ENCODE measurements at places on chromosomes 11 and 22. TPM values are rescaled to one million over a fixed set of nuclear protein-coding genes. Genes with fewer than 3 reads are reported as not detected.

- no peak for DNase-seq
Measured at GRCh38 chr11:36153551-36153950, 135.7 kb downstream of the COMMD9 start.

GRCh38 chr11:69475866-69476471, 5.5 kb upstream of the LINC01488 start:
- no peak for DNase-seq

- DNase-seq = no peak
Measured at GRCh38 chr22:46609175-46609690, 11.0 kb upstream of the GRAMD4 start.

GRCh38 chr11:12083380-12083779, 27.0 kb upstream of the MICAL2 start:
- DNase-seq = no peak

The POTEH gene
- total RNA-seq = not detected

The OOSP2 gene
- not detected for total RNA-seq

DNA sequence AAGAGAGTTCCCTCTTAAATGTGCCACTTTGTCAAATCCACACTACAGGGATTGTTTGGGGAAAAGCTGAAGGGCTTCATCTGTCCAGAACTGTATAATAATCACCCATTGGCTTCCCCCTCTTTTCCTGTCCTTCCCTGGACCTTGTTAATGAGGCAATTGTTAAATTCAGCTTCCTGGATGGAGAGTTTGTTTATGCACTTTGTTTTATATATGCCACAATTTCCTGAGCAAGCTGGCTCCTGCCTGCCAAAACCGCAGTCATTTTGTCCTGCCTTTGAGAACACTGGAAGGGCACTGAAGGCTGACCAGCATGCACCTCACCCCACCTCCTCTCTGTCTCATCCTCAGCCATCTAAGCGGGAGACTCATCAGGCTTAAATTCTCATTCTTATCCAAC, 86.2 kb downstream of the MSANTD4 start:
- DNase-seq = peak; percentile 85

DNA sequence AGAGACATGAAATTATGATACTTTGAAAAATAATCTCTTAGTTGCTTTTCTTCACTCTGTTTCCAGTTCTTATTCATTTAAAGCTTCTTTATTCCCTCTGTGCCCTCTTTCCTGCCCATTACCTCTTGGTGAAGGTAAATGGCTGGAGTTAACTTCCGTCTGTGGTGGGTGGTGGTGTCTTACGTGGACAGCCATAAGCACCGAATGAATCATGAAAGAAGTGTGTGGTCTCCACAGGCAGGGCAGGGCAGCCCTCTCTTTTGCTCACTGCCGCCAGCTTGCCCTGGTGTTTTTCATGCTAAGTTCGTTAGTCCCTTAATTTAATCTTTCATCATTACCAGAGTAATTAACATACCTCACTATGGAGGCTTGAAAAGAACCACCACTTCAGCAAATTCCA, 98.7 kb upstream of the SORL1-AS1 start:
- no peak for DNase-seq

DNA sequence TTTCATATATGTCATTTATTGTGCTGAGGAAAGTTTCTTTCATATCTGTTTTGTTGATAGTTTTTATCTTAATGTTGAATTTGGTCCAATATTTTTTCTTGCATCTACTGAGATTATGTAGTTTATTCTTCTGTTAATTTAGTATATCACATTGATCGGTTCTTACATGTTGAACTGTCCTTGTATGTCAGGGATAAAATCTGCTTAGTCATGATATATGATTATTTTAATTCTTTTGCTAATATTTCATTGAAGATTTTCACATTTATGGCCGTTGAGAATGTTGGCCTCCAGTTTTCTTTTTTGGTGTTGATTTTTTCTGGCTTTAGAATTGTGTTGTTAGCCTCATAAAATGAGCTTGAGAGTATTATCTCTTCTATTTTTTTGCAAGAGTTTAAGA, 31.2 kb upstream of the CHORDC1 start:
- no peak for DNase-seq

The HIKESHI gene
- 85.1 TPM for total RNA-seq

- peak; percentile 35 for DNase-seq
Measured at GRCh38 chr11:33329705-33330329, 72.6 kb downstream of the HIPK3 start.

- DNase-seq = no peak
Measured at GRCh38 chr11:103050351-103050750, 41.6 kb downstream of the DCUN1D5 start.

The CPT1B gene
- 9.9 TPM for total RNA-seq

The IGSF22 gene
- not detected for total RNA-seq

GRCh38 chr11:34476849-34477248, 36.7 kb downstream of the ELF5 start:
- DNase-seq = peak; percentile 28

The SLC36A4 gene
- 3.1 TPM for total RNA-seq

The RCOR2 gene
- total RNA-seq = 0.03 TPM

DNA sequence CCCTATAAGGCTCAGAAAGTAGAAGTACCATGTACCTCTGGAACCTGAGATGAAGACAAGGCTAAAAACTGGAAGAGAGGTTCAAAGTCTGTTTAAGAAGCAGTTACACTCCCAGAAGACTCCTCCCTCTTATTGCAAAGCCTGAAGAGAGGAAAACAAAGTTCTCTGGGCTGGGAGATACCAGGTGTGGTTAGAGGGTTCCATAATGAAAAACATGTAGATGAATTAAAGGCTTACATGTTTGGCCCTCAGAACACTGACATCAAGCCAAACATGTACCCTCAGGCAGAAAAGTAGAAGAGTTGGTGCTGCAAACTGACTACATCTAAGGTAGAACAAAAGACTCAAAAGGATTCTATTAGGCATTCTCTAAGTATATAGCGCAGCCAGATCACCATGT, 205.3 kb downstream of the TTC28 start:
- no peak for DNase-seq

- no peak for DNase-seq
Measured at GRCh38 chr11:45968901-45969300, 46.4 kb downstream of the LARGE2 start.

- peak; percentile 18 for DNase-seq
Measured at GRCh38 chr11:58787903-58788302, 56.2 kb upstream of the GLYAT start.

- peak; percentile 60 for DNase-seq
Measured at GRCh38 chr11:63609536-63609935, 4.7 kb downstream of the PLAAT3 start.

DNA sequence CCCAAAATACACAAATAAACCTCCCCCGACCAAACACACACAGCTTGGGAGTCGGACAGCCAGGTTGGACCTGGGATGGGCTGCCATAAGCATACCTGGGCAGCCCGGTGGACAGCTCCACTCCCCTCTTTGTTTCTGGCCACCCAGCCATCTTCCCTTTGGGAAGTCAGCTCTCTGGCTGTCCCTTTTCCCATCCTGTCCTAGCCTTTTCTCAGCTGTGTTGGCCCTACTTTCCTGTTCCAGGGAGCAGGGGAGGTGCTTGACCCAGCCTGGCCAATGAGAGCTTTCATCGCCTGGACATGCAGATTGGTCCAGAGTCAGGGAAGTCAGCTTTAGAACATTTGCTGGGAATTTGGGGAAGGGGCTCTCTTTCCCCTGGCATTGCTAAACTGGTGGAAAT, 68.7 kb upstream of the NECTIN1 start:
- DNase-seq = no peak

DNA sequence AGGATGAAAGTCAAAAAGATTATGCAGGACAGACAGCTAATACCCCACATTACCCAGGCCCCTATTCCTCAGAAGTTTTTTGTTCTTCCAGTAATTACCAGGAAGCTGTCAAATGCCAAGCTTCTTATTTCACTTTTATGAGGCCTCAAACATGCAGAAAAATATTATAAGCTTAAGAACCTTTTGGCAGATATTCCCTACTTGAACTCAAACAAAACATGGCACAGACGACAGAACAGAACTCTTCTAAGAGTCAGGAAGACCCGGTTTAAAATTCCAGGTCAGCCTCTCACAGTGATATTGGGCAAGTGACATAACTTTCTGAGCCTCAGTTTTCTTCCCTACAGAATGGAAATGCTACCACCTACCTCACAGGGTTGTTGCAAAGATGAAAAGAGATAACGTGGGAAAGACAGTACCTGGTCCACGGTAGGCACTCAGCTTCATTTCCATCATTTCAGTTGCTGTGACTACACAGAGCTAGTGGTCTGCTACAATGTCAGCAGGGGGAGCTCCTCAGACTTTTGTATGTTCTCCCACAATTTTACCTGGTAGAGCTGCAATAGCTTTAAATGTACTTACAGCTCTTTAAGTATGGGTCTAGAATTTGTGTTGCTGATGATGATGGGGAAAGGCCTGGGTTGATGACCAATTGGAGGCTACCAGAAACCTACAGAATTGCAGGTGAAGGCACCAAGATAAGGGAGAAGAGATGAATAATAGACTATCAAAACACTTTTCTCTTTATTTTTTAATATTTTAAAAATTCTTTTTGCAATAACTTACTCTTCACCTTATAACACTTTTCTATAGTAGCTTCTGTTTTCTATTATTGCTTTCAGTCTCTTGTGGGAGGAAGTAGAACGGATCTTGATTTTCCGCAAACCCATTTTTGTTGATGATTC, 98.3 kb upstream of the CHRM4 start:
- DNase-seq = peak; percentile 12

The FAM111B gene
- 13.3 TPM for total RNA-seq

GRCh38 chr11:19244621-19245020, 3.9 kb upstream of the E2F8 start:
- DNase-seq = peak; percentile 20

DNA sequence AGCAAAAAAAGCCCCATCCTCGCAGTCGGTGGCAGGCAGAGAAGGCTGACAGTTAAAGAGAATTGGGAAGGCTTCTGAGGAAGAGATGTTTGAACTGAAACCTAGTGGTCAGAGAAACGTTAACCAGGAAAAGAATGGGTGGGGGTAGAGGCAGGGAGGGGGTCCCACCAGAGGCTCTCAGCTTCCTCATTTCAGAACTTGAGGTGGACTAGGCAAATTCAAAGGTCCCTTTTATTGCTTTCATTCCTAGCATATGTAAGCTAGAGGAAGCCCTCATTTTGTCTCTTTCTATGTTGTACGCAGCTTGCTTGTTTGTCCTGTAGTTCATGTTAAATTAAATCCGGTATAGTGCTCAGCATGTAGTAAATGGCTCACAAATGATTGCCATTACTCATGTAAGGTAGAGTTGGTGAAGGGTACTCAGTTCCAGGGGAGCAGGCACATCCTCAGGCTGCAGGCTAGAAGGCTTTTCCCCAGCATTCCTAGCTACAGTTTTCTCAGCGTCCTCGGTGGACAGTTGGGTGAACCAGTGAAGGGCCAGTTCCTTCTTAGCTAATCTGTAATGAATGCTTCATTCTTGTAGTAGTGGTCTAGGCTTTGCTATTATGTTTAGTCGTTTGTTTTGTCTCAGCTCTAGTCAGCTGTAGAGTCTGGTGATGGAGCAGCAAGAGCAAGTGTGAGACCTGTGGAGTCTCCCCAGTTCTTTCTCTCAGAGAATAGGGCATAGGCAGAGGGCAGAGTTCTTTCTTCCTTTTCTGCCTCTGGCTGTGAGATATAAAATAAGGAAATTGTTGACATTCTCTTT, 58.6 kb downstream of the UVRAG start:
- no peak for DNase-seq

DNA sequence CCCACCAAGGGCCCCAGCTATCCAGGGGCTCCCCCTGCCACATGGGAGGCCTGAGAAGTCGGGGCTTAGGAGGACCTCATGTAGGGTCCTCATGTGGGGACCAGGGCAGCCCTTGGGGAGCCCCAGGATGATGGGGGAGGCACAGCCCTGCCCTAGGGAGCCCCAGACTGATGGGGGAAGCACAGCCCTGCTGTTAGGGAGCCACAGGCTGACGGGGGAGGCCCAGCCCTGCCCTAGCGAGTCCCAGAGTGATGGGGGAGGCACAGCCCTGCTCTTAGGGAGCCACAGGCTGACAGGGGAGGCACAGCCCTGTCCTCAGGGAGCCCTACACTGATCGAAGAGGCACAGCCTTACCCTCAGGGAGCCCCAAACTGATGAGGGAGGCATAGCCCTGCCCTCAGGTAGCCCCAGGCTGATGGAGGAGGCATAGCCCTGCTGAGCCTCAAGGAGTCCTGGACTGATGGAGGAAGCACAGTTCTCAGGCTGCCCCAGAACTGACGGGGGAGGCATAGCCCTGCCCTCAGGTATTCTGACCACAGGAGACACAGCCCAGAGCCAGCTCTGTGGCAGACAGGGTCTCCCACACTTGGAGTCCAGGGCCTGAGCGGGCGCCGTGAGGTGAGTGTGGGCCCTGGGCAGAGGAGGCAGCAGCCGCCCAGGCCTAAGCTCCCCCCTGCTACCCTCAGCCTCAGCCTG, 10.8 kb downstream of the PRR33 start:
- no peak for DNase-seq

- no peak for DNase-seq
Measured at GRCh38 chr22:28448625-28449024, 231.0 kb downstream of the TTC28 start.

DNA sequence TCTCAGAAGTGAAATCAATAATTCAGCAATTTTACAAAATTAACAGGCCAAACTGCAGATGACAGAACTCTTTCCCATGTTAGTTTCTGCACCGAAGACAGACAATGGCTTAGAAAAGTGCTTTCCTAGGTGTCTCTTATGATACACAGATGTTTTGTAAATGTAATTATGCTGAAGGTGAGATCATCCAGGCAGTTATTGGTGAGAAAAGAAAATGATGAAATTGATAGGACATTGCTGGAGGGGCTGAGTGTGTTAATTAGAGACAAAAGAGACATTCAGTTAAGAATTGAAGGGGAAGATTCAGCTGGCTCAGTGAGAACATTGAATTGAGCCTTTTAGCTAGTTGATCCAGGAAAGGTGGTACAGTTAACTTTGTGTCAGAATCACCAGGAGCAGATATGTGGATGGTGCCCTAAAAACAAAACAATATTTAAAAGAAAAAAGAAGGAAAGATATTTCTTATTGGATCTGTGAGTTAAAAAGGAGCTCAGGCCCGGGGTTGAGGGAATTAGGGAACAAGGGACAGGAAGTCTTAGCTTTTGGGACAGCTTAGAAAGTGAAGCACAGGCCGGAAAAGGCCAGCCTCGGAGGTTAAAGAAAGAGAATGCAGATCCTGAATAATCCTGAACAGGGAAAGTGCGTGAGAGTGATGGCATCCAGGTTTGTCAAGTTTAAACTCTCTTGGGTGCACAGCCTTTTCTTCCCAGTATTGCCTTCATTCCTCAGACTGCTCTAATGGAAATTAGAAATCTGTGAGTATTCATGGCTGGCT, 16.9 kb downstream of the ARHGAP42 start:
- DNase-seq = no peak

The ATG16L2 gene
- 5.1 TPM for total RNA-seq

DNA sequence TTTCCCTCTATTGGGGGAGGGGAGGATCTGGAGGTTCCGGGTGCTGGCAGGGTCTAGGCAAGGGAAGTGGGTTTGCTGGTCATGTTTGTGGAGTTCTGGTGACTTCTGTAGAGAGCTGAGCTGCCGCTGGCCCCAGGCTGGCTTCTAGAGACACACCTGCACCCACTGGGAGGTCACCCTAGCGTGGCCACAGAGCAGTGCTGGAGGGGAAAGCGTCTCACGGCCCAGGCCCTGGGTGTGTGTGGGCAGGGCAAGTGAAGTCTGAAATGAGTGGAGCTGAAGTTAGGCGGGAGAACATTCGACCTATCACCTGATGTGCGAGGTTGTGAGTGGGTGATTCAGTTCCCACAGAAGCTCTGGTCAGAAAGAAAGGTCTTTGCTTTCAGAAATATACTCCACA, 27.9 kb downstream of the SMIM38 start:
- DNase-seq = no peak

GRCh38 chr22:49881856-49882255, 28.2 kb downstream of the ZBED4 start:
- no peak for DNase-seq

- DNase-seq = peak; percentile 69
Measured at GRCh38 chr22:46538814-46539160, 1.4 kb upstream of the CELSR1 start.
